ENCODE measurements at places on chromosomes 11 and 22. TPM values are rescaled to one million over a fixed set of nuclear protein-coding genes. Genes with fewer than 3 reads are reported as not detected.

The ZBTB16 gene
- 21.7 TPM for total RNA-seq

The C11orf86 gene
- total RNA-seq: not detected

The ASPHD2 gene
- 9.3 TPM for total RNA-seq

The TPBGL gene
- total RNA-seq: under 0.01 TPM

The IL10RA gene
- total RNA-seq: not detected

The OR52N4 gene
- not detected for total RNA-seq

The ACCS gene
- total RNA-seq: 2.3 TPM

The WBP2NL gene
- 0.15 TPM for total RNA-seq

The CASTOR1 gene
- total RNA-seq: 9.1 TPM

The CRYBB3 gene
- not detected for total RNA-seq

The KRTAP5-2 gene
- total RNA-seq: not detected
